ENCODE measurements at places on chromosomes 2 and 18.

GRCh38 chr2:25375371-25375988 lies 33.8 kb upstream of the DNMT3A start:
- no peak for DNase-seq

- DNase-seq: no peak
These were observed 15.8 kb upstream of the AAK1 start for GRCh38 chr2:69659349-69659748.

DNA sequence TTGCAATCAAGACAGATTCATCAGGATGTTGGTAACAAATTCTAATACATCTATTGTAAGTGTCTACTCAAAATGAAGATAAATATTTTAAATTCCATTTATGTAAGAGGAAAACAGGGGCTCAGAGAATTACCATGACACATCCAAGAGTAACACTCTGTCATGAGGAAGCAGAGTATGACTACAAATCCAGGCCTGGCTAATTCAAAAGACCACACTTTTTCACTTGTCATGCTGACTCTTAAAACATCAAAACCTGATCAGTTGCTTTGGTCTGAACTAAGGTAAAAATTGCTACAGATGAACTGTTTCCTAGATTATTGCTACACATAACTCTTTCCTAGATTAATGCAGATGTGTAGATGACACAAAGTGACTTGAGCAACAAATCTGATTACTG lies 880.6 kb downstream of the TSN start:
- DNase-seq: no peak

GRCh38 chr2:138086576-138086975 lies 122.3 kb downstream of the HNMT start:
- DNase-seq: no peak

GRCh38 chr2:44247924-44248323 lies 27.4 kb upstream of the SLC3A1 start:
- DNase-seq: no peak

- DNase-seq: no peak
These were observed 578.1 kb upstream of the SYT4 start for GRCh38 chr18:43855376-43855775.

- DNase-seq: no peak
These were observed 220.7 kb downstream of the TPGS2 start for GRCh38 chr18:36608107-36608506.

DNA sequence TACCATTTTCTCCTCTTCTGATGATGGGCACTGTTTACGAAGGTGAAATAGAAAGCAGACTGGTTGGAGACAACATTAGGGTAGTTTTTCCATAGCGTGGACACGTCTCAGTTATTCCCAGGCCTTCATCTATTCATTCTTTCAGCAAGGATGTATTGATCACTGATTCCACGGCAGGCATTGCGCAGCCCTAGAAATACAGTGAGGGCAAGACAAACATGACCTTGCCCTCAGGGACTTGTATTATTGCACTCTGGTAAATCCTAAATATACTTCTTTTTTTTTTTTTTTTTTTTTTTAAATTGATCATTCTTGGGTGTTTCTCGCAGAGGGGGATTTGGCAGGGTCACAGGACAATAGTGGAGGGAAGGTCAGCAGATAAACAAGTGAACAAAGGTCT lies 167.3 kb upstream of the SPRED2 start:
- DNase-seq: no peak

- no peak for DNase-seq
These were observed 7.1 kb downstream of the FBXO15 start for GRCh38 chr18:74140582-74140981.

- DNase-seq: no peak
These were observed 35.6 kb downstream of the TWIST2 start for GRCh38 chr2:238883421-238883901.

DNA sequence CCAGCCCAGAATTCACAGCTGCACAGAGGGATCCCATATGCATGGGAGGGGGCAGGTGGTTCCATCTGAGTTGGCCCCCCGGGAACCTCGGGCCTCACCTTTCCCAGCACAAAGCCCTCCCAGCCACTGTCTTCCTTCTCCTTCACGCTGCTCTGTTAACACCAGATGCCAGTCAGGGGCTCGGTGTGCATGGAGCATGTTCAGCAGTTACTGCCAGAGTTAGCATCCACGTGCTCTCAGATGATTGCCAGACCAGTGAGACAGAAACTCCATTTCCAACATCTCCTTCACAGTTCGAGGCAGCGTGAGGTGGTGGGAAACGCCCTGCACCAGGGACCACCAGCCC lies 101.0 kb downstream of the PTGR3 start:
- DNase-seq: no peak

DNA sequence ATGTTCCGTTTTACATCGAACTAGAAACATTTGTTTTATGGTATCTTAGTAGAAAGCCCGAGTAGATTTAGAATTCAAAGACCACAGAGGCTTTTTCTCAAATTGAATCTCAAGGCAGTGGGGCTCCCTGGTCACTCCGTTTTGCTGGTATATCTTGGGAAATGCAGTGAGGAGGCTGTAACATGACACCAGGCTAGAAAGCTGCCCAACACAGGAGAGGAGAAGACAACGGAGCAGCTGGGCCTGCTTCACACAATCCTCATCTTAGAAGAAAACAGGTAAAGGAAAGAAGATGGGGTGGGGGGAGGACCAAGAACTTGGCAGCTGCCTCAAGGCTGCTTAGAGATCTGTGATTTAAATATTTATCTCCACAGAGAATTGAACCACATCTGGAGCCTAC lies 38.3 kb upstream of the EPB41L3 start:
- DNase-seq: no peak

GRCh38 chr18:66916834-66917233 lies 312.9 kb upstream of the CDH19 start:
- no peak for DNase-seq

DNA sequence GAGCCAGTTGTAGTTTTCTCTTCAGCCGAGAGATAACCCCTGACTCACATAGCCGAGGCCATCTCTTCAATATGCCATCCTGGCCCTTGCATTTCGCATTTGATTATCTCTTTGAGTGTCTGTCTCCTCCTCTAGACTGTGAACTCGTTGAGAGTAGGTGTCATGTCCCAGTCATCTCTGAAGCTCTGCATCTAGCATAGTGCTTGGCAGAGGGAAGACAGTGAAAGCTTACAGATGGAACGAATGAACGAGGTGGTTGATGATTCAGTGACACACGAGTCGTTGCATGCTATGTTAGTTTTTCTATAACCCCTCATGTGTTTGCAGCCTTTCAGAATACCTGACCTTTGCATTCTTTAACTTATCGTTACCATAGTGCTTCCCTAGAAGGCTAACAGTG lies 59.9 kb upstream of the CYRIA start:
- DNase-seq: no peak

- DNase-seq: no peak
These were observed 8.2 kb upstream of the TOGARAM2 start for GRCh38 chr2:28972778-28973335.

DNA sequence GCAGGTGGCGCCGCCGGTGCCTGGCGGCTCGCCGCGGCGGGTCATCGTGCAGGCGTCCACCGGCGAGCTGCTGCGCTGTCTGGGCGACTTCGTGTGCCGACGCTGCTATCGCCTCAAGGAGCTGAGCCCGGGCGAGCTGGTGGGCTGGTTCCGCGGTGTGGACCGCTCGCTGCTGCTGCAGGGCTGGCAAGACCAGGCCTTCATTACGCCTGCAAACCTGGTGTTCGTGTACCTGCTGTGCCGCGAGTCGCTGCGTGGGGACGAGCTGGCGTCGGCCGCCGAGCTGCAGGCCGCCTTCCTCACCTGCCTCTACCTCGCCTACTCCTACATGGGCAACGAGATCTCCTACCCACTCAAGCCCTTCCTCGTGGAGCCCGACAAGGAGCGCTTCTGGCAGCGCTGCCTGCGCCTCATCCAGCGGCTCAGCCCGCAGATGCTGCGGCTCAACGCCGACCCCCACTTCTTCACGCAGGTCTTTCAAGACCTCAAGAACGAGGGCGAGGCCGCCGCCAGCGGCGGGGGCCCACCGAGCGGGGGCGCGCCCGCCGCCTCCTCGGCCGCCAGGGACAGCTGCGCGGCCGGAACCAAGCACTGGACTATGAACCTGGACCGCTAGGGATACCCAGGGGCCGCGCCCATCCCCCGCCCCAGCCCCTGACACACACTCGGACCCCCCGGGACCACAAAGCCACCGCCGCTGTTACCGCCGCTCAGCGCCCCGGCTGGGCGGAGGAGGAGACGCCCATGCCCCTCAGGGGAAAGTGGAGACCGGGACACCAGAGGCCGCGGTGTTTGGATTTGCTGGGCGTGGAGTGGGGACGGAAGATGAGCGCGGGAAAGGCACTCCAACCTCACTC lies 1.1 kb downstream of the CDK5R2 start:
- DNase-seq: peak; percentile 49

DNA sequence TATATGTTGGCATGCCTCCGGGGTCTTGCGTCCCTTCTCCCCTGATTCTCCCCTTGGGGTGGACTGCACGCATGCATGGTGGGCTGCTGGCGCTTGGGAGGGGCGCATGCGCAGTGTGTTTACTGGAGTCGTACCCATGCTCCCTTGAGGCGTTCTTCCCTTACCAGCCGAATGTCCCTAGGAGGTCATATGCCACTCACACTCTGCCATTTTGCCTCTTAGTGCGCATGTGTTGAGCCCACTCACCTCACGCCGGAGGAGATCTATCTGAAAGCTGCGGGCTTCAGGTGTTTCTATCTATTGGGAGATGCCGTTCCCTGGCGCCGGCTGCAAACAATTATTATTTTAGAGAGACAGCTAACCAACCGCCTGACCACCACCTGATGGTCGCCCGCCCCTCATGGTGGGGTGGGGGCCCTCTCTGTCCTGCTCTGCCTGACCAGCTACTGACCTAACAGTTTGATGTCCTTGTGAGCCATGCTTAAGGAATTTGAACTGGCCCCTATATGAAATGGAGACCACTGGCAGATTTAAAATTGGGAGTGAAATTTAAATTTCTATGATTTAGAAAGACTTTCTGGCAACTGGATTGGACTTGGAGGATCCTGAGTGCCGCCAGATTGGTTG lies 179.6 kb downstream of the RNF144A start:
- DNase-seq: no peak

- no peak for DNase-seq
These were observed 841.0 kb upstream of the ID2 start for GRCh38 chr2:7840651-7841380.

DNA sequence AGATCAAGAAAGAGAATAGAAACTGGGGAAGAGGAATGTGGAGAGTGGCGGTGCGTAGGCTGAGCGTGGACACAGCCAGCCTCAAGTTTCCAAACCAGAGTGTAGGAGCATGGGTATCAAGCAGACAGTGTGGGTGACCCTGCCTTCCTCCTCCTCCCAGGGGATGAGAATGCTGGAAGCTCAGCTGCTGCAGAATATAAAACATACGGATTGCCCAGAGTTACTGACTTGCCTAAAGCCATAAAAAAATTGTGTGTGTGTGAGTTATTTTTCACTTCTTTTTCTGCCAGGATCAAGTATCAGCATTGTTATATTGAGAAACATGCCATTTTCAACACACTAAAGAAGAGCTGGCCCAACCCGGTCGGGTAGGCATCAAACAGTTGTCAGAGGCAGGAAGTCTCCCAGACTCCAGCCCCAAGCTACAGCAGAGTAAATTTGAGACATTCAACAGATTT lies 333.3 kb upstream of the ACVR2A start:
- no peak for DNase-seq

- no peak for DNase-seq
These were observed 142.2 kb downstream of the BCL11A start for GRCh38 chr2:60411295-60411694.

DNA sequence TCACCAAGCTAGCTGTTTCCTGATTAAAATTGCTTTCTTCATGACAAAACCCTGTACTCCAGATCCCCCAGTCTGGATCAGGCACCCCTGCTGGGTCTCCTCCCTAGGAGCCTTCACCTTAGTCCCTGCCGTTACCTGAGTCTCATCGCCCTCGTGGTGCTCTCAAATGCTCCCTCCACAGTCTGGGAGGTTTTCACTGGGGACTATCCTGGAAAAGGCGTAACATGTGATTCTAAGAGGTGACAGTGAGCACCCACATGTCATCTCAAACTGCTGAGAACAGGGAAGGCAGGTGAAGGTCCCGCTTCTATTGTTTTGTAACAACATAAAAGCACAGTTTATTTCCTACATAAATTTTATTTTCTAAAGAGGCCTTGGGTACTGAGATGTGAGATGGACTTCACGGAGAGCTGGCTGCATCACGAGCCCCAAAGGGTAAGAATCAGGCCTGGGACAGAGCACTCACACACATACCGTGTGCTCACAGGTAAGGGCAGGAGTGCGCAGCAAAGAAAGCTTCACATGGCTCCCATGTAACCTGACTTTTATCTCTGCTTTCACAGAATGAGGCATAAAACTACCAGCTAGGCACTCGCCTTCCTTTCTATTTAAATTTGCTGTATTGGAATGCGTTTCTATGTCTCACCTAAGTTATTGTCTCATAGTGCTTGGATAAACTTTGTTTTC lies 531.5 kb downstream of the RNF144A start:
- DNase-seq: no peak

DNA sequence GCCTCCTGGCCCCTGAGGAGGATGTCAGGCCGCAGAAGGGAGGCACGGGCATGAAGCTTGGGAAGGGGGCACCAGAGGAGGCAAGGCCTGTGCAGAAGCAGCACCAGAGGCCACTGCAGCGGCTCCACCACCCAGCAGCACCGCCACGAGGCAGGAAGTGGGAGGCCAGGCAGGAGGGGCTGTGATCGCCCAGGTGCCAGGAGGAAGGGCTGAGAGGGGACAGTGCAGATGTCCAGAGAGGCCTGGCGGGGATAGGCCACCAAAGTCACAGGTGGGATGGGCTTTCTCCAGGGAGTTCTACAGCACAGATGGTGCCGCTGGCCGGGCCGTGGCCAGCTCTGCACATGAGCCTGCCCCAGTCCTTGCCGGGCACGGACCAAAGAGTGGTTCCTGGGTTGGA lies 6.0 kb upstream of the ALPI start:
- no peak for DNase-seq

GRCh38 chr18:48577478-48578190 lies 38.8 kb downstream of the CTIF start:
- no peak for DNase-seq

- peak; percentile 74 for DNase-seq
These were observed 76.7 kb downstream of the TGIF1 start for GRCh38 chr18:3526421-3527354.

DNA sequence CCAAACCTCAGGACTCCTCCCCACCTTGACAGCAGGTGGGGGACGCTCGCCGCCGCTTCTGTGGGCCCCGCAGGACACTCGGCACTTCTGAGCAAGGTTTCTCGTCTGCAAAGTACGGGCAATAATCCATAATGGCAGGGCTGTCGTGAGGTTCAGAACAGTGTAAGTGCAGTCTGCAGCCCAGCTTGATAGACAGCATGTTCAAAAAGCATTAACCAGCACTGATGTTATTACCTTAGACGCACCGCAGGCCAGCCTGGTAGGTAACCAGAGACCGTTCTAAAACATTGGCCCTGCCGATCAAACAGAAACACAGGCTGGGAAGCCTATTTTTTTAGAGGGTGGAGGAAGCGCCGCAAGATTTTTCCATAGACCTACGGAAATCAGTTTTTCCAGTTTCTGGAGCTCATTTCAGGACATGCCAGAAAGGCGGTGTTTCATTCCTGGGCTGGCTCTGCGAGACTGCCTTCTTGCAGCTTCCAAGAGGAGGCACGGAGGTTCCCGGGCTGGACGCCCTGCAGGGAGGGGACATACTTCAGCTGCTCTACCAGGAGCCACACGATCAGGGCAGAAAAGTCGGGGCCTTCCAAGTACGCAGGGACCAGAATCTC lies 148.7 kb downstream of the TPO start:
- DNase-seq: no peak
